ENCODE measurements at places on chromosomes 5 and 9.

GRCh38 chr5:175471628-175472027 is 6.7 kb upstream of the SFXN1 start:
- no peak for DNase-seq

DNA sequence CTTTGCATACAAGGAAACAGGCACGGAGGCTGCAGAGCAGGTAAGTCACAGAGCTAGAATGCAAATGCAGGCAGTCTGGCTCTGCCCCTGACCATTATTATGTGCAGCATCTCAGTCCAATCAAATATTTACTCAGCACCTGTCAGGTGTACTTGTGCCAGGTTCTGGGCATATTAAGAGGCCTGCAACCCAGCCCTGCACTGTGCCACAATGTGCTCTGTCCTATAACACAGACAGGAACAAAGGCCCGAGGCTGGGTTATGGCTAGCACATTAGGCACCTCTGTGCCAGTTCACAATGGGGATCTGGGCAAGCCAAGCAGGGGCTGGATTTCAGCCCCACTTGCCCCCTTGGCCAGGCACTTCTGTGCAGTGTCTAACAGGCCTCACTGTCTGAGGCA is 14.0 kb downstream of the ARL15 start:
- no peak for DNase-seq

DNA sequence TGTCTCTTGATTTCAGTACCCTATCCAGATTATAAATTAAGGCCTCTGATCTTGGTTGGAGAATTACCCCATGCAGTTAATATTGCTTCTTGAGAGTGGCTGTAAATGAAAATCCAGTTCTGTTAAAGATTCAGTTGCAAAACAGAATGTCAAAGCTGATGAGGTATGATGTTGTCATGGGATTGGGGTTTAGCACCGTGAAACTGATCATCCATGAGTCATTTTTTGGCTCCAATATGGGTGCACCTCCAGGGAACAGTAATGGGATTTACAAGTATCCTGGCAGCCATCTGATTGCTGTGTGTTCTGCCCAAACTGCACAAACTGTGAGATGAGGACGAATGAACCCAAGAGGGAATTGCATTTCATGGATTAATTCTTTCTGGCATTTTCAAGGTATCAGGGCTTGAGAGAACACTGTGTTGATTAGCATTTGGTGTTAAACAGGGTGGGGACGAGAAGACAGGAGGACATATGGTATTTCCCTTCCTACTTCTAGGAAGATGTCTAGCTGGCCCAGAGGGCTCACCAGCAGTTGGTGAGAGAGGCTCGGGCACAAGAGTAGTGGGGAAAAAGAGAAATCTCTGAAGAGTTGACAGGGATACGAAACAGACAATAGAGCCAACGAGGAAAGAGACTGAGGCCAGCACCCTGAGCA is 214.7 kb downstream of the GAS1 start:
- no peak for DNase-seq

DNA sequence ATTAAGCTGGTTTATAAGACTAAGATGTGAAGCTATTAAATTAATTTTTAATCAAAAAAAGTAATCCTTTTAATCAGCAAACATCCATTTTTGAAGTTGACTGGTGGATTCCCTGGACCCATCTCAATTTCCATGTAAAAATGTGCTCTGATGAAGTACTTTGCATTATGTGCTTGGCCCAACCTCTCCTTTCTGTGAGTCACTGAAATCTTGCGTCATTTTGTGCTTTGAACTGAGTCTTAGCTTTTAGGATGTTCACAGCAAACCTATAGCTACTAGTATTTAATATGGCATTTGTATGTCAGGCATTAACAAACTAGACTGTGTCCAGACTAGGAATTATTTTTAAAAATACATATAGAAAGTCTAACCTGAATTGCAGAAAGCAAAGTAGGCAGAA is 55.0 kb upstream of the CDH12 start:
- no peak for DNase-seq

DNA sequence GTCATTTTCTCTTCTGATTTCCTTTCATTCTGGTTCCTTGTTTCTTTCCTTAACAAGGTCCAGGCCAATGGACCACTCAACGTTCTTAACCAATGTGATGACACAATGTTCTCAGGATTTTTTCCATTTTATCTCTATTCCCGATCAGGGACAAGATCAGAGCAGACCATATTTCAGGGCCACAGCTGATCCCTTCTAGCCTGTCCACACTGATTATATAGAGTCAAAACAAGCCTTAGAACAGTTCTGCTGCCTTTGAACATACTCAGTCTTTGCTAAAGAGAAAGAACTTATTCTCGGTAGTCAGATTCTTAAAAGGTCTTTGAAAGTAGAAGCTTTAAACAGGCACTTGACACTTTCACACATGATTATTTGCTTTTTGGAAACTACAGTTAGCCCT is 188.4 kb downstream of the ADAMTSL1 start:
- DNase-seq, result no peak

GRCh38 chr9:71136696-71137095 is 15.3 kb upstream of the TRPM3 start:
- DNase-seq, result no peak

GRCh38 chr9:16112116-16112515 is 559.3 kb downstream of the CCDC171 start:
- no peak for DNase-seq

- no peak for DNase-seq
These were observed 755 bp downstream of the DND1 start for GRCh38 chr5:140672455-140673186.

DNA sequence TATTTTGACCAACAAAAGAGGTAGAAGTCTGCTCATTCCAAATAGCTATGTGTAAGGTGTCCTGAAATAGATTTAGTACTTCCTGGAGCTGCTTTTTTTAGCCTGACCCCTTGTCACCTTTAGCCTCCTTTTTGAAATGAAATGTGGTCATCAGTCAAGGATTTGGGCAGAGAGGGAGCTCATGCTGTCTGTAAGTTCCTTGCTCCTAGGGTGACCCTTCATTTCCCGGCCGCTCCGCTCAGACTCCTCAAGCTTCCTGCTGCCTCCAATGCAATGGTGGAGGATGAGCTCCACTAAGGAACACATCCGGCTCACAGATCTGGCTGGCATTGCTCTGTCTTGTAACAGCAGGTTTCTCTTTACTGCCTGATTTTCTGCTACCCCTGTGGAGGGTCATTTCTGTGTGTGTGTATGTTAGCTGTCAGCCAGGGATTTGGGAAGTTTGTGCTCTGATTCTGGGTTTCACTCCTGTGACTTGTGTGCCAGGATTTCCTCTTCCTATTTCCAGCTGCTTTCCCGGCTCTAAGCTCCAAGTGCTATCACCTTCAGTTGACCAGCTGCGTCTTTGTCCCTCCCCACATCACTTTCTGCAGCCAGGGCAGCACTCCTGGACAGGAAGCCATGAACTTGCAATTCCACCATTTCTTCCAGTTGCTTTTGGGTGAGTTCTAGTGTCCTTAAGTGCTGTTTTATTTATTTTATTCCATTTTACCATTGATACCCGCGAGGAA is 265.9 kb downstream of the ICE1 start:
- no peak for DNase-seq

DNA sequence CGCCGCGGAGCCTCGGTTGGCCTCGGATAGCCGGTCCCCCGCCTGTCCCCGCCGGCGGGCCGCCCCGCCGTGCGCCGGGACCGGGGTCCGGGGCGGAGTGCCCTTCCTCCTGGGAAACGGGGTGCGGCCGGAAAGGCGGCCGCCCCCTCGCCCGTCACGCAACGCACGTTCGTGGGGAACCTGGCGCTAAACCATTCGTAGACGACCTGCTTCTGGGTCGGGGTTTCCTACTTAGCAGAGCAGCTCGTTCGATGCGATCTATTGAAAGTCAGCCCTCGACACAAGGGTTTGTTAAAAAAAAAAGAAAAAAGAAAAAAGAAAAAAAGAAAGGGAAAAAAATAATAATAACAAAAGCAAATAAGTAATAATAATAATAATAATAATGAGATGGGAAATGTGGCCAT is 112.8 kb downstream of the GCNT1 start:
- no peak for DNase-seq

DNA sequence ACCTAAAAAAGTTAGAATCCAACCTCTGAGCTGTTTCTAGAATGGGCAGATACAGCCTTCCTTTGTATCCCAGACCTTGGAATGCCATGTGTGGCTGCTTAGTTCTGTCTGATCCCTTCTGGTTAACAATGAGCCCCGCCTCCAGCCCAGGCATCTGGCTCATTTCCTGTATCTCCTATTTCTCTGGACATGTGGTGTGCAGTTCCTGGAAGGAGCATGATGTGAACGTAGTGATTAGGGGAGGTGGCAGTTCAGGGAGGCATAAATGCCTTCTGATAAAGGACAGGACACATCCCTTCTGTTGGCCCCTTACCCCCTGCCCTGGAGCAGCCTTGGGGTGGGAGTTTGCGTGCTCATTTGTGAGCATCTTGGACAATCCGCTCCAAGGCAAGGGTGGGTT is 243.0 kb downstream of the ZSWIM6 start:
- no peak for DNase-seq

GRCh38 chr9:78029551-78030295 is 1.9 kb downstream of the GNAQ start:
- no peak for DNase-seq

- no peak for DNase-seq
These were observed 33.0 kb upstream of the SV2C start for GRCh38 chr5:76050134-76050533.

DNA sequence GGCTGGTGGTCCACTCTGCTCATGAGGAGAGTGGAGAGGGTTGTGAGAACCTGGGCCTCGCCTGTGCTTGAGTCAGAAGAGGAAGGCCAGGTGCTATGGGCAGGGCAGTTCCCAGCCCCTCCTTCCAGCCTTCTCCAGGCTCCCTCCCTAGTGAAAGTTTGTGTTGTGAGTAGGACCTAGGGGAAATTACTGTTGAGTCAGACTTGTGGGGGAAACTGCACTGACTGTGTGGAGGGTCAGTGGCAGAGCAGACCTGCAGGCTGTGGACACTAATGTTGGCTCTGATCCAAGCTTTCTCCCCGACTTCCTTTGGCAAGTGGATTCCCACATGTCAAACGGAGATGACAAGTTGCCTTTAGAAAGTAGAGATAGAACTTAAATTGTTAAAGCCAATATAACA is 102.6 kb downstream of the ARHGAP26 start:
- DNase-seq, result no peak

- DNase-seq, result no peak
These were observed 26.9 kb upstream of the FGD3 start for GRCh38 chr9:92920437-92920836.

DNA sequence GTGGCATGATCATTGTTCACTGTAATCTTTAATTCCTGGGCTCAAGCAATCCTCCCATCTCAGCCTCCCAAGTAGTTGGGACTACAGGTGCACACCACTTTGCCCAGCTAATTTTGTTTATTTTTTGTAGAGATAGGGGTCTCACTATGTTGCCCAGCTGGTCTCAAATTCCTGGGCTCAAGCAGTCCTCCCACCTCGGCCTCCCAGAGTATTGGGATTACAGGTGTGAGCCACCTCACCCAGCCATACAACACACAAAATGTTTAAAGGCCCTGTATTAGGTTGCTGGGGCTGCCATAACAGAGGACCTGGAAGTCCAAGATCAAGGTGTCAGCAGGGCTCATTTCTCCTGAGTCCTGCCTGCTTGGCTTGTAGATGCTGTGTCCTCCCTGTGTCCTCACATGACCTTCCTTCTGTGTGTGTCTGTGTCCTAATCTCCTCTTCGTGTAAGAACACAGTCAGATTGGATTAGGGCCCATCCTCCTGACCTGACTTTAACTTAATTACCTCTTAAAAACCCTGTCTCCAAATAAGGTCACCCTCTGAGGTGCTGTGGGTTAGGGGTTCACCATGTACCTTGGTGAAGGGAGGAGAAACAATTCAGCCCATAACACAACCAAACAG is 5.4 kb downstream of the UBE2QL1 start:
- DNase-seq, result no peak

- DNase-seq, result no peak
These were observed 270.1 kb upstream of the PTGER4 start for GRCh38 chr5:40409601-40410000.

DNA sequence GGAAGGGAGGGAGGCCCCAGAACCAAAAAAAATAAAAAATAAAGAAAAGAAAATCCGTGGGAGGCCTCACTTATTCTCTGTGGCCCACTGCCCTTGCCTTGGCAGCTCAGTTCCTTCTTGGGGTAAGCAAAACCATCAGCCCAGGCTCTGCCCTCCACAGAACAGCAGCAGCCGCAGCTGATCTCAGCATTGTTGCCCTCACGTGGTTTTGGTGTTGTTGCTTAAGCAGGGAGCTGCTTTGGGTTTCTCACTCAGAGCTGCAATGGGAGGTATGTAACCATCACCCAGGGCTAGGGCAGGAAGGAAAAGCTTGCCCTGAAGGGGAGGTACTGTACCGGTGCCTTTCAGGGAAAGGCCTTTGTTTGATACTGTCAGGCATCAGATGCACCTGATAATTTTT is 374.7 kb upstream of the WWC1 start:
- no peak for DNase-seq

DNA sequence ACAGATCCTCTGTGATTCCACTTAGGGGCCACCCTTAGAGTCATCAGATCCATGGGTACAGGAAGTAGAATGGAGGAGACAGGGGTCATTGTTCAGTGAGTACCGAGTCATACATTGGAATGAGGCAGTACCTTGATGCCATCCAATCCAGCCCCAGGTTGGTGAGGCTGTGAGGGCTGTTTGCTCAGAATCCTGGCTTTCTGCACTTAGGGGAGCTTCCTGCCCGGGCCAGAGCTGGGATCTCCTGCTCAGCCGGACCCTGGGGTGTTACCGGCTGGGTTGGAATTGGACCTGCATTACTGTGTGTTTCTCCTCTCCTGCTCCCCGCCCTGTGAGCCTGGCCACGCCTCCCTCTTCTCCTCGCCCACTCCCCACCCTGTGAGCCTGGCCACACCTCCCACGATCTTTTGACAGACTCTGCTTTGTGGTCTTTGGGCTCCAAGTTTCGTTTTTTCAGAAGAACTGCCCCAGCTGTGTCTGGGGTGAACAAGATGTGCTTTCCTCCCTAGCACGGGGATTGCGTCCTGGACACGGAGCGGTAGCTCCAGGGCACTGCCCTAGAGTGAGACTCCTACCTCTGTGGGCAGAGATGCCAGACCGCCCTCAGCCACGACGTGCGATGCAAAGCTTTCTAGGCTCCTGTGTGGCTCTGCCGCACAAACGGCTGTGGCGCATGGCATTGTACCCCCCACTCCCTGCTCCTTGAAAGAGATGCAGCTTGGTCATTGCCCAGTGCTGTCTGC is 15.4 kb downstream of the TRAF2 start:
- no peak for DNase-seq

DNA sequence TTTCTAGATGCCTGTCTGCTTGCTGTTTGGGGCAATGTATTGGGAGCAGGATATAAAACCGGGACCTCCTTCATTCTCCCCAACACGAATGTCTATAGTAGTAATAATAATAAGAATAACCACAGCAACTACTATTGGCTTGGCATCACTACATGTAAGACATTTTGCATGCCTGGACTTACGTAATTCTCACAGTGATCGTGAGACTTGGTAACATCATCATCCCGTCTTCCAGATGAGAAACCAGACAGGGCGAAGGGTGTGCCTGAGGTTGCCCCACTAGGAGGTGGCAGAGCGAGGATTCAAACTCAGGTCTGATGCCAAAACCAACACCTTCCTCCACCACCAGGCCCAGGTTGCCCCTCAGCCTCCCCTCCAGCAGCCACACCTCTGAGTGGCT is 185.1 kb downstream of the RGS3 start:
- no peak for DNase-seq
